ENCODE measurements at places on chromosomes 7 and 10.

GRCh38 chr7:1752111-1752510, 82.0 kb downstream of the ELFN1 start:
- DNase-seq: no peak

DNA sequence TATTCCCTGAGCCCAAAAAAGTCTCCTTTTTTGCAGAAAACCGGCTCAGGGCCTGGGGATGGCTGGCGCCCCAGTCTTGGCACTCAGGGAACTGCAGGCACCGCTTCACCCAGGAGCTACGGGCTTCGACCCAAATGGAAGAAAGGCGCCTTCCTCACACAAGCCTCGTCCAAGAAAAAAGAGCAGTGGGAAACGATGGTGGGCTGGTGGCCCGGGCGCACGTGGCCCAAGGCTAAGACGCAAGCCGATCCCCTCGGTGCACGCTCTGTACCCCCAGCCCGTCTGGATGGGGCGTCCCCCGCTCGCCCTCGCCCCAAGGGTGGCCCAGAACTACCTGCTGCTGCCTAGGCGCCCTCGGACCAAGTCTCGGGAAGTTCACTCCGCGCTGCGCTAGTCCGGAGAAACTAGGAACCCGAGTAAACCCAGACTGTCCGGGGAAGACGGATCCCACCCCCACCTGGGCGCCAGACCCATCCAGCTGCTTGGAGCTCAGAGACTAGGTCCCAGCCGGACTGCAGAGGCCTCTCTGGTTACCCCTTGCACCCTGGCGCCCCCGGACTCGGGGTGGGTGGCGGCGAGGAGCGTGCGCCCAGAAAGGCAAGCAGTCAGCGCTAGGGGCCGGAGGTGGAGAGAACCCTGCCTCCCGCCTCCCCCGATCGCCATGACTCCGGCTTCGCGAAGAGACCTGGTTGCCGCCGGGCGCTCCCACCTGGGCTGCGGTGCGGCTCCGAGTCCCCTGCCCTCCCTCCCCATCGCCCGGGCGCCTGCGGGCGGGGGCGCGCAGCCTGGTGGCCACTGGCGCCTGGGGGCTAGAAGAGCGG, 76.4 kb downstream of the CALN1 start:
- no peak for DNase-seq

GRCh38 chr10:88254091-88254490, 329.0 kb downstream of the RNLS start:
- no peak for DNase-seq

GRCh38 chr7:45897042-45897690, 8.9 kb downstream of the IGFBP1 start:
- no peak for DNase-seq

- DNase-seq: peak; percentile 6
These were observed 67.9 kb upstream of the CFAP46 start for GRCh38 chr10:133010095-133010842.

DNA sequence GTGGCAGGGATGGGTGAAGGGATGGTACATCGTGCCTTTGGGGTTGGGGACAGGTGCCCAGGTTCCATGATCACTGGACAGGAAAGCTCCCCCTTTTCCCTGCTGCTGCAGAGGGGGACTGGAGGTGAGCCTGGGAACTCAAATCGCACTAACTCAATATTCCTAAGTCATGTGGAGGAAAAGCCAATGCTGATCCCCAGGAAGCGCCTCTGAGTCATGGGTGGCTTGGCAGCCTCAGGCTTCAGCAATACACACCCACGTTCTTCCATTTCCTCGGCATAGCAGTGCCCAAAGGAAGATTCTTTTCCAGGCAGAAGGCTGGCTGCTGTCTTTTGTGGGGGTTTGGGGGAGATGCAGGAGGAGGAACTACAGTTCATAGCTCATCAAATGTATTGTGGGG, 165.8 kb downstream of the CCDC3 start:
- DNase-seq: no peak

DNA sequence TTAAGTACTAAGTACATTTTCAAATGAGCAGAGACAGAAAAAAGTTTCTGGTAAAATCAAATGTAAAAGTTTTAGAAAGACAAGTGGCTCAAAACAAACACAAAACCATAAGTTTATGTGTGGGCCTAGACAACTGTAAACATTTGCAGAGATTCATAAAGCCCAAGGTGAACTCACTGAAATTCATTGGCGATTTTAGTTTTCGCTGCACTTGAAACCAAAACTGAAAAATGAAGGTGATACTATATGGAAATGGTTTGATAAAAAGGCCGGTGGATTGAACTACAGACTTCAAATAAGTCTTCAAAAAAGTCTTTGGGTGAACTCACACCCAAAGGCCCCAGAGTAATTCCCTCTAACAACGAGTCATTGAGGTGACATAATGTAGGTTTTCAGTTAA, 1184.9 kb upstream of the C7orf33 start:
- DNase-seq: no peak

- DNase-seq: no peak
These were observed at the start of gene CHST15 for GRCh38 chr10:124092860-124093773. TSS of gene CHST15 (minus strand) at chr10:124093598. CDS start at chr10:124046212, 47,386 bp downstream.

GRCh38 chr10:122163174-122164022, 107.7 kb upstream of the BTBD16 start:
- DNase-seq: no peak

- no peak for DNase-seq
These were observed 509.5 kb downstream of the DNAJB6 start for GRCh38 chr7:157846271-157846670.

DNA sequence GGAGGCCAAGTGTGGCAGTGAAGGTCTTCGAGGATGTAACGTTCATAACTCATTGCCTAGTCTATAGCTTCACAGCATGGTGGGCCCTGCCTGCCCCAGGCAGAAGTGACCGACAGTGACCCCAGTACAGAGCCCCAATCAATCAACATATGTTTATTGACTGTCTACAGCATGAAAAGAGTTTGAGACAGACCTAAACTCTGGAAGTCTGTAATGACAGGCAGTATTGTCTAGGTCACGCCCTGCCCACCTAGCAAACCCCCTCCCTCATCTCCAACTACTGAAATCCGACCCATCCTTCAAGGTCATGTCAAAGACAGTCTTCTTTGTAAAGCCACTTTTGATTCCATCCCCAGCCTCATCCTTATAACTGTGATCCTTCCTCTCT, 43.9 kb downstream of the LYZL1 start:
- DNase-seq: no peak

GRCh38 chr10:91350651-91351081, 59.5 kb upstream of the HECTD2 start:
- DNase-seq: no peak

DNA sequence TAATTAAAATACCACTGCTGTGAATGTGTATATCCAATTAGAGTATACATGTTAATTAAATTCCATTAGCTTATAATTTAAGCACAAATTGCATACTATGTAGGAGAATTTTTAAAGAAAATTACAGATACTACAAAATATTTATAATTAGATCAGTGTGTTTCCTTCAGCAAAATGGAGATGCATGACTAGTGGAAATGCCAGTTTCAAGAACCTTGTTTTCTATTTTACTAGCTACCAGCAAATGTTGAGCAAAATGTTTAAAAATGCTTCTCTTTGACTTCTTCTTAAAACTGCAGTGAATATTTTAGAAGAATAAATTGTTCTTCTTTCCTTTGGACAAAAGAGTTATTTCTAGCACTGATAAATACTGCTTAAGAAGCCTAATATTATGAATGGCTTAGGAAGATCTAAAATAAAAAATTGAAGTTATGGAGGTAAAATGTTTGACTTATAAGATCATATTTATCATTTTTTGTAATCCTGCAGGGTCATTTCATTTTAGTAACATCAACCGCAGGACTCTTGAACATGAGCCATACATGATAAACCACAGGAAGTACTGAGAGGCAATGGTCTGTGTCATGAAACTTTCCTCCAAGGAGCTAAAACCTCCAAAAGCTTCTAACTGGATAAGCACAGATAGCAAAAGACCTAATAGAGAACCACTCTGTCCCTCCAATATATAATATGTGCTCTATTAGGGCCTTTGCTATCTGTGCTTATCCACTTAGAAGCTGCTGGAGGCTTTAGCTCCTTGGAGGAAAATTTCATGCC, 1066.0 kb upstream of the CELF2 start:
- DNase-seq: no peak

DNA sequence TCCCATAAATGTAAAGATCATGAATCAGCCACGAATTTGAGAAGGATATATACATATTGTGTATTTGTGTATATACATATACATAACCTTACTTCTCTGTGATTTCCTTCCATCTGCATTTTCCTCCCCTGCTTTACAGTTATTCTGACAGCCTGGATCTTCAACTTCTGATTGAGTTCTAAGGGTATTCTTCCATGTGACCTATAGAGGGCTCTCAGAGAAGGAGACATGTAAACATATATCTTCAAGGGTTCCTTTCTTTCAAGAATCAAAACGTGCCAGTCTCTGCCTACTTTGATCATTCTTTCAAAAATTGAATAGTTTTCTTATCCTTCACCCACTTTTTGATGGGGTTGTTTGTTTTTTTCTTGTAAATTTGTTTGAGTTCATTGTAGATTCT, 453.7 kb upstream of the POT1 start:
- no peak for DNase-seq

- no peak for DNase-seq
These were observed 98.5 kb downstream of the WDR11 start for GRCh38 chr10:120949609-120950031.

DNA sequence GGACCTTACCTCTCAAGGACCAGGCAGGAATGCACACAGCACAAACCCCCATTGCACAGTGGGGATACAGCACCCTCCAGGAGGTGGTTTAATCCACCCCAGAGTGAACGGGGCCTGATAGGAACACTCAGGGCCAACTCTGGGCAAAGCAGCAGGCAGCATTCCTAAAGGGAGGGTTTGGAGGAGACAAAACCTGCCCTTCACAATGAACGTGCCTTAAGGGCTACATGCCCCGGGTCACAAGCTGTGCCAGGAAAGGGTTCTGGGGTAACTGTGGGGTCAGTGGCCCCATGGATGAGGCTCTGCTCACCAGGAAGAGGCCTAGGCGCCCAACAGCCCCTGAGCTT, 1.1 kb downstream of the GPRIN2 start:
- no peak for DNase-seq

GRCh38 chr10:51918440-51918839, 219.0 kb upstream of the CSTF2T start:
- DNase-seq: no peak

DNA sequence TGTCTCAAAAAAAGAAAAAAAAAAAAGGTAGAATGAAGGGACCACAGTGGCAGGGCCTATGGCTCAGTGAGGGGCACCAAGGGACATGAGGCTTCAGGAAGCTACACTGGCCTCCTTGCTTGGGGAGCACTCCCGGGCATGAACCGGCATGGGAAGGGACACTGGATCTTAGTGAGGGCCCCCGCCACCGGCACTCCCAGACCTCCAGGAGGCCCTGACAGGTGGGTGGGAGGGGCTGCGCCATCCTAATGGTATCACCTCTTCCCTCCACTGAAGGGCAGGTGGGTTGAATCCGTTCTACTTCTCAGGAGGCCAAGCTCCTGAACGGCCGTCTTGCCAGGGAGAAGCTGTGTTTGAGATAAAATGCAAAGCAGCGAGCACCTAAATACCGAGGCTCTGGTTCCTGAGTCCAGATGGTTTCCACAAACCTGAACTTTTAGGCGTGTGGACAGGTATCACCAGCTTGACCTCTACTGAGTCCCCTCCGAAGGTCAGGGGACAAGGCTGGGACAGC, 69.8 kb downstream of the C10orf143 start:
- DNase-seq: no peak

DNA sequence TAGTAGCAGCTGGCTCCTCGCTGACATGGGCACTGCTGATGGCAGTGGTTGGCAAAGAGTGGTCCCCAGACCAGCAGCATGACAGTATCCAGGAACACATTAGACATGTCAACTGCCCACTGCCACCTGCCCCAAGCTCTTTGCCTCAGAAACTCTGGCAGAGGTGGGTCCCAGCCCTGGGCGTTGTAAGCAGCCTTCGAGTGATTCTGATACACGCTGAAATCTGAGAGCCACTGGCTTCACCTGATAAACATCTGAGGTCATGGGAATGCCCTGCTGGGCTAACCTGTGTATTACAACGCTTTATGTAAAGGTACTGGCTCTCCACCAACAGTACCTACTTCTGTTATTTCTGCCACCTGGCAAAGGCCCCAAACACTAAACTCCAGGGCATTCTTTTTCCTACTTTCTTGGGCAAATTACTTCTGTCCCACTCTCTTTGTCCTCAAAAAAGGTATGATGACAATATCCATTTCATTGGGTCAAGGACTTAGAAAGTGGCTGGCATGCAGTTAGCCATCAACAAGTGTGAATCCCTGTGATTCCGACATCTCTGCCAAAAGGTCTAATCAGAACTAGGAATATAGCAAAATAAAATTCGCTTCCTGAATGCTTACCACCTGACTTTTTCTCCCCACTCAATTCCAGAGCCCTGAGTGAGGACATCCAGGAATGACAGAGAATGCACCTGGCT, 9.2 kb downstream of the SGMS1 start:
- DNase-seq: no peak

DNA sequence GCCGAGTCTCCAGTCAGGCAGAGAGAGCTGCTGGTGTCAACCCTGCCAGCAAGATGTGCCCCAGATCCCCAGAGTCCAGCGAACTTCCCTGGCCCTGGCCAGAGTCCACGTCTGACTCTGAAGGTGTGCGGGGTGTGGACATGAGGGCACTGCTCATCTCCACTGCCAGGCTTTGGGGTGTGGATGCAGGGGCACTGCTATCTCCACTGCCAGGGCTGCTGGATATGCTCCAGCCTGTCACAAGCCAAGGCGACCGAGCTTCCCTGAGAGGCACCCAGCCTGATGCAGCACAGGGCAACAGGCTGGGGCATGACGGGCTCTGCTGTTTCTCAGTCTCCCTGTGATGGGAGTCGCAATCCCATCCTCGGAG, 596.8 kb downstream of the PTPRN2 start:
- DNase-seq: no peak

DNA sequence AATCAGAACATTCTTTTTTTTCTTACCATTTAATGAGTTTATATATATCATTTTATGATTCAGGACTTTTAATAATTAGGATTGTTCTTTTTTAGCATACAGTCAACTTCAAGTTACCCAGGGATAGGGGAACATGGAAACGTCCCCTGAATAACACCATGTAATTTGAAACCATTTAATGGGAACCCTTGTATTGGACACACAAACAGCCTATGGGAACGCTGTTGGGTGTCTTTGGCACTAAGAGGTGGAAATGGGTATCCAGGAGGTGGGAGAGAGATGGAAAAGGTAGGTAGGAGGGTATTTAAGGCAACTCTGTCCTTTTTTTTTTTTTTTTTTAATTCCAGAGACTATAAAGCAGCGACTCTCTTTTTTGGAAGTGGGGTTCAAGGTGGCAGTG, 2.6 kb downstream of the LUC7L2 start:
- DNase-seq: no peak

GRCh38 chr7:151012911-151013347, 11.4 kb downstream of the ATG9B start:
- DNase-seq: no peak

DNA sequence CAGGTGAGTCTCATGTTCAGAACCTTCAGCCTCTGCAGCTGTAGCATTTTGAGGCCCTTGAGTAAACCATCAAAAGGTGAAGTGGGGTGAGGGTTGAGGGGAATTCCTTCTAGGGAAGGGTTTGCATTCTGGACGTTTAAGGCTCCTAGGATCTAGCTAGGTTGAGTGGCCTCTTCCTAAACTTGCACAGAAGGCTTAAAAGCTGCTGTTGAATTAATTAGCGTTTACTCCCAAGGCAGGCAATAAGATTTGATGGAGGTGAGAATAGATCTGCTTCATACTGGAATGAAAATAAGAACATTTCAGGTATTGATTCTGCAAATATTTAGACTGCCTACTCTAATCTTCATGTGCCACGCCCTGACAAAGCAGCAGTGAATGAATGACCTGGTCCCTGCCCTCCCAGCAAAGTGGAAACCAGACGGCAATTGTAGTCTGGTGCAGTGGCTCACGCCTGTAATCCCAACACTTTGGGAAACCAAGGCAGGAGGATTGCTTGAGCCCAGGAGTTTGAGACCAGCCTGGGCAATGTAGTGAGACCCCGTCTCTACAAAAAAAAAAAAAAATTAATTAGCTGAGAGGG, 11.4 kb upstream of the KPNA7 start:
- DNase-seq: no peak

All from T-helper 1 cell (primary cell).